Activated CD4-positive, CD25-positive, alpha-beta regulatory T cell treated with anti-CD3 and anti-CD28 coated beads, Interleukin-2, amount 50 U/mL, for 16 hours (primary cell): ENCODE measurements at places on chromosomes 4 and X.

- no peak for DNase-seq
Measured at GRCh38 chrX:24377911-24378468, 17.6 kb downstream of the SUPT20HL1 start.

- no peak for DNase-seq
Measured at GRCh38 chrX:25007059-25008053, 8.4 kb downstream of the ARX start.

DNA sequence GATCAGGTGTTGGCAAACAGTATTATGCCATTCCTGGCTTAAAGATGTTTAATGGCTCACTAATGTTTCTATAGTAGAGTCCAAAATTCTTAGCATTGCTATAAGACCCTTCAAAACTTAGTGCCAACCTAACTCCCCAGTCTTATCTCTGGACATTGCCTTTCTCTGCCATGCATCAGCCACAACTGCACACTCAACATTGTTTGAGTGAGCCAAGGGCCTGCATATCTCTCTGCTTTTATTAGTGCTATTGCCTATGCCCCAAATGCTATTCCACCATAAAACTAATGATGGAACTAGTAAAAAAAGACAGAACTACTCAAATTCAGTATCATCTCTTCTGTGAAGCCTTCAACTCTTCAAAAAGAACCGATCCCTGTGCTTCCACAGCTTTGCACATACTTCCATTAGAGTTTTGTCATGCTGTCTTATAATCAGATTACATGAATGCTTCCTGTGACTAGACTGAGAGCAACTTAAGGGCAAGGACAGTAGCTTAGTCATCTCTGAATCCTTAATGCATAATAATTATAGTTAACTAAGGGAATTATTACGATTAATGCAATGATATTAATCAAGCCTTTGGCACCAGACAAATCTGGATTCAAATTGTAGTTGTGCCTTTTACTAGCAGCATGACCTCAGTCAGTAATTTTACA is 53.7 kb downstream of the CHM start:
- no peak for DNase-seq

GRCh38 chr4:174764105-174764729 is 64.8 kb downstream of the GLRA3 start:
- no peak for DNase-seq

DNA sequence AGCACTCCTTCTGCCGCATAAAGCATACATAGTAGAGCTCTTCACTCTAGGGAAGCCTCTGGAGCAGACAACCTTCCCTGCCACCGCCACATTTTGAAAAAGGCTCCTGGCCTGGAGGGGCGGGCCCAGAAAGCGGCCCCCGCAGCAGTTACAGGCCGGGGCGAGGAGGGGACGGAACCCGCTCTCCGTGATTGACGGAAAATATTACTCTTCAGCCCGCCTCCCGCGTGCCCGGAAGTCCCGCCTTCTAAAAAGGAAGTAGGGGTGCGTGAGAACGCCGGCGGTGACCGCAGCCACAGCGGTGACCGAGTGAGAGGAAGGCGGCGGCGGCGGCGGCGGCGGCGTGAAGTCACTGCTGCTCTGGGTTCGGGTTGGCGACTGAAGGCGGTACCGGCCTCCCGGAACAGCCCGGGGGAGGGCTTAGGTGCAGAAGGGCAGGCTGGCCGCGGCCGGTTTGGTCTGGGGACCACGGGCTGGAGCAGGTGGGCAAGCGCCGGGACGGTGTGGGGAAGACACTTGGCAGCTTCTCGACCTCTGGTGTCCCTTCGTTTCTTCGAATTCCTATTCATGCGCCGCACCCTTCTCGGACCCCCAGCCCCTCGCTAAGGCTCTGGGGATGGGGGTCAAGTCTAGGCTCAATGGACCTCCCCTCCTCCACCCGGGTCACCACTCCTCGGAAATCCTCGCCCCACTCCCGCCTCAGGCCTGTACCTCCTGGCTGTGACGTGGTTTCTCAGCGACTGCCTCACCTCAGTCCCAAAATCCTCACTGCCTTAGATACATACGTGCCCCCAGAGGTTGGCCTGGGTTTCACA is at the start of gene HCCS:
Gene HCCS (plus strand): TSS at position 296 of the 815 bp plus-strand sequence. CDS start 729 bp downstream, outside the sequence.
- DNase-seq = peak; percentile 73

DNA sequence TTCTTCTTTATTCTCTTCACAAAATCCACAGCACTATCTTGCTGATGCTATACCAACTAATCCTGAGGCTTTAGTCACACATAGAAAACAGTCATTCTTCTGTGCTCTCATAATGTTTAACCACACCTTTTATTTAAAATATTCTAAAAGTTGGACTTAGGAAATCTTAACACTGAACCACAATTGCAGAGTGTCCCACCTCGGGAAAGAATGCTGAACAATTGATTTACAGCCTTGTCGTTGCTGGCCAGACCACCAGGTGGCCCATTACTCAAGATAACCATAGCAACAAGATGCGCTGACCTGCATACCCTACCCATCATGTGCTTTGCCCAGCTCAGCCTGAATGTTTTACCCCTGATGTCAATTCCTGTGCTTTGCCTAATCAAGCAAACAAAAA is 100.8 kb downstream of the ARSJ start:
- no peak for DNase-seq

DNA sequence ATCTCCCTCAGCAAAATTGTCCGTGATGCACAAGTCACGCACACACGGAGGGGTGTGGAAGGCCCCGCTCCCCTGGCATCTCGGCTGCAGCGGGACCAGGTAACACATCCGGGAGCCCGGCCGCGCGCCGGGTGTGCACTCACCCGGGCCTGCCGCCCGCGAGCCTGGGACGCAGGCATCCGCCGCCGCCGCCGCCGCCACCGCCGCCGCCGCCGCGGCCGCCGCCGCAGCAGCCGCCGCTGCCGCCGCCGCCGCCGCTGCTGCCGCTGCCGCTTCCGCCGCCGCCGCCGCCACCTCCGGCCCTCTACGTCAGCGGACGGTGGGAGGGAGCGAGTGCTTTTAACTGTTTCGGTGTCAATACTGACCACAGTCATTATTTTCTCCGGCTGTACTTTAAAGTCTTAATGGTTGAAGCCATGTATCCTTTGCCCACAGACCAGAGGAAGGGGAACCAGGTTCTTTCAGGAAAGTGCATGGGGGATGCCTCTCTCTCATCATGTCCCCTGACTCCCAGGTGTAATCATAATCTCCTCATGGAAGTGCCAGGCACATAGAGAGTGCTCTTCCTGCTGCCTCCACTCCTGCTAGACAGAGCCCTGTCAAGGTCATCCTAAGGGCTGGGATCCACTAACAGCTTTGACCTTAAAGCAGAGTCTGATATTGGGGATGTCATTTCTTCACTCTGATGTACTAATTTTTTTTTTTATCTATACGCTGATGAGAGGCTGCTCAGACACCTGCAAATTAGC is 38.0 kb downstream of the MAGEE2 start:
- DNase-seq = no peak

DNA sequence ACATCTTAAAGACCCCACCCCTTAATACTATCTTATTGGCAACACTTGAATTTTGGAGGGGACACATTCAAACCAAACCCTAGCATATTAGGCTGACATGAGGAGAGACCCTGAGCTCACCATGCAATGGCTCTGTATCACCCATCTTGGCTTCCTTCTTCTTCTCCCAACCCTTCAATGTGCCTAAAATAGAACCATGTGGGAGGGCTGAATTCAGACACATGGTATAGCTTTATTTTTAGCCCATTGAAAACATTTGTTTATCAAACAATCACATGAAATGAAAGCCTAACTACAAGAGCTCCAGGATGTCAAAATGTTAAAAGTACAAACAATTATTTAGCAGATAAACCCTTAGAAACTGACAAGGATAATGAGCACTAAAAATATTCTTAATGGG is 81.6 kb downstream of the RASL11B start:
- DNase-seq = no peak
